CD4-positive, alpha-beta T cell (primary cell): ENCODE measurements at places on chromosomes 6 and 20.
A peak's percentile ranks its signal among the peaks of the same experiment; 100 is the strongest.

DNA sequence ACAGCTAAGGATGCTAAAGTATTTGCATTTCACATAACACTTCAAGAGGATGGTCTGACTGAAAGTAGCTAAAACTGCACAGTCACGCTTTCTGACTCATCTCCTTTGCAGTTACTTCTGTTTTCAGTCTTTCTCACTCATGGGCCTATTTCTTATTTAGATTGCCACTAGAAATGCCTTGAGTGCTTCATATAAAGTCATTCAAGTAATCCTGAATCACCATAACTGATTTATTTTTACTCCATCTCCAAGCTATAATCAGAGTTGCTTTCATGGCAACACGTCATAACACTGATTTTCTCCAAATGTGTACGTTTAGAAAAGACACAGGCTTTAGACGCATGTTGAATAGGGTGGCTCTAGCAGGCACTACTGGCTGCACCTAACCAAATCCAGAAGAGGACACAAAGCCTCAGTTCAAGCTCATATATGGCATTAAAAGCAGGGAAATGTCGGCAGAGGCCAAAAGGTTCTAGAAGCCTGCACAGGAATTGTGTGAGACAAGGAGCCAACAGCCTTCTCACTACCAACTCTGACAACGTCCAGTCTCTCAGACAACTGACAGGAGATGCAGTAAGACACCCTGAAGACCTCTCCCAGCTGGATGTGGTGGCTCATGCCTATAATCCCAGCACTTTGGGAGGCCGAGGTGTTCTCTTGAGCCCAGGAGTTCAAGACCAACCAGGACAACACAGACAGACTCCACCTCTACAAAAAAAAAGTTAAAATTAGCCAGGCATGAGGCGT lies 64.1 kb upstream of the BEND6 start:
- DNase-seq, result no peak

DNA sequence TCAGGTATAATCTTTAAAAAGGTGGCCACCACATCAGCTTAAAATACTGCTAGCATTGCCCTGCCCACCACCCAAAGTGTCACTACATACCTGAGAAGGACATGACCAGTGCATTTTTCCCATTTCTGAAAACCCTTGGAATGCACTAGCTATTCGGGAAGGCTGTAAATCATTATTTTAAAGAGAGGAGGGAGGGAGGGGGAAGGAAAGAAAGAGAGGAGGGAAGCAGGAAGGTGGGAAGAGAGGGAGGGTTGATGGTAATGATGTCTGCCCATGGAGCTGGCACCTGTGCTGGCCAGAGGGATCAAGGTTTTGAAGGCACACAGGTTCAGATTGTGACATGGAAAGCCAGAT lies 32.4 kb downstream of the VAPB start:
- no peak for DNase-seq

- DNase-seq, result peak; percentile 42
Observed at GRCh38 chr6:149233056-149233715, 84.3 kb upstream of the TAB2 start.

- peak; percentile 26 for DNase-seq
Observed at GRCh38 chr6:129671442-129672340, 38.3 kb downstream of the ARHGAP18 start.

DNA sequence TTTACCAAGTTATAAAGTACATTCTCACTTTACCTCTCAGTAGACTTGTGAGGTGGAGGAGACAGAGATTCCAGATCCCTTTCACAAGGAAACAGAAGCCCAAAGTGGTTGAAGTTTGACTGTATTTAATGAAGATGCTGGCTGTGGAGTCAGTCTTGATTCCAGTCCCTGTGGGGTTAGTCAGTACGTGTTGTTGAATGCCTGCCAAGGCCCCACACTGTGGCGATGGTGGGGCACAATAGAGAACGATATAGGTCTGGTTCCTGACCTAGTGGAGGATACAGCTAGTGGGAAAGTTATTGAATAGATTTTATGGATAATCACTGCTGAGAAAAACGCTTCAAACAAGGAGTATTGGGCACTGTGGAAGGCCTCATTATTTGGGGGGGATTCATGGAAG lies 71.4 kb downstream of the LRRC1 start:
- no peak for DNase-seq

GRCh38 chr6:108544606-108545005 lies 16.1 kb upstream of the FOXO3 start:
- DNase-seq, result no peak

GRCh38 chr6:76381612-76382011 lies 309.1 kb upstream of the IMPG1 start:
- DNase-seq, result no peak

GRCh38 chr6:85574932-85575598 lies 18.6 kb downstream of the SNX14 start:
- no peak for DNase-seq

DNA sequence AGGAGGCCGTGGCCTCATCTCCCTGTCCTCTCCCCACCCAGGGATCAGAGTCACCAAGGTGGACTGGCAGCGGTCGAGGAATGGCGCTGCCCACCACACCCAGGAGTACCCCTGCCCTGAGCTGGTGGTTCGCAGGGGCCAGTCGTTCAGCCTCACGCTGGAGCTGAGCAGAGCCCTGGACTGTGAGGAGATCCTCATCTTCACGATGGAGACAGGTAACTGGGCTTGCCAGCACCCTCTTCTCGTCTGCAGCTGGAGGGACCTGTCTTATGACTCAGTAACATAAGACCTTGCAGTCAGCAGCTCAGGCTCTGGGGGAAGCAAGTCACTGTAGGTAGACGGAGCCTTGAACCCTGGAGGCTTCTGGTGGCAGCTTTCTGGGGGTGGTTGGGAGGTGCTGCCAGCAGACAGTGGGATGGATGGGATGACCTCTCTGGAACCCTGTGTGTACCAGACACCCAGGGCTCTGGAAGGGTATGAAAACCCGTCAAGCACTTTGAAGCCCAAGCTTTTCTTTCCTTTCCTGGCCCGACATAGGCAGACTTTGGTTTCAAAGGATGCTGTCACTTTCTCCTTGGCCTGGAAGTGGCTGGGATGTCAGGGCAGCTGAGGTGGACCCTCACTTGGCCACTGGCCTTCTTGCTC lies 13.8 kb downstream of the TGM6 start:
- DNase-seq, result no peak

DNA sequence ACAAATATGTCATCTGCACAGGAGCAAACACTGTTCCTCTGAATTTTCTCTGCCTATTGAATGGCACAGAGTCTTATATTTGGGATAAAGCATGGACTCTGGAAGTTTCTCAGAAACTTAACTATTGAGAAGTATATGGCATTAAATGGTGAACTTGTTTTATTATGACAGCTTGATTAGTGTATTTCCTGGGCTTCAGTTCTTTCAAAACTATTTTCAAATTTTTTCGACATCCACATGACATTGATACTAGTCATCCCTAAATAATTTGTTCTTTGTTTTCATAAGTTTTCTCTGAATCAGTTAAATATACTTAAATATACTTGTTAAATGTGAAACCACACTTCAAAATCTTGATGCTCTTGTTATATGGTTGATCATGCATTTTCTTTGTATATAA lies 144.0 kb upstream of the TSHZ2 start:
- no peak for DNase-seq

DNA sequence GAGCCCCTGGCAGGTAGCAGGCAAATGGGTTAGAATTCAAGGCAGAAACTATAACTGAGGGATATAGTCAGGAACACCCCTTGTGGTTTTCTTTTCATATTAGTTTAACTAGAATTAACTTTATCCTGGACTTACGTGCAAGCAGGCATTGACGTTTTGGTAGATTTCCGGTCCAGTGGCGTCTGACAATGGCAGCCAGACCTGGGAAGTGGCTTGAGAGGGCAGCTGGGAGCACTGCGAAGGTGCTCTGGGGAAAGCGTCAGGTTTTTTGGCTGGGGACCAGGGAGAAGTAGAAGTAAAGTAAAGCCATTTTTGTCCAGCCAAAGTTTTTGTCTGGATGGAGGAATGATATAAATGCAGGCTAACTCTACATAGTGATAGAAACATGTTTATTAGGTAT lies 8.4 kb upstream of the ACSS1 start:
- no peak for DNase-seq

GRCh38 chr6:1347161-1347560 lies 35.3 kb downstream of the FOXQ1 start:
- DNase-seq, result no peak

GRCh38 chr6:86203044-86203443 lies 560.4 kb upstream of the SYNCRIP start:
- no peak for DNase-seq

DNA sequence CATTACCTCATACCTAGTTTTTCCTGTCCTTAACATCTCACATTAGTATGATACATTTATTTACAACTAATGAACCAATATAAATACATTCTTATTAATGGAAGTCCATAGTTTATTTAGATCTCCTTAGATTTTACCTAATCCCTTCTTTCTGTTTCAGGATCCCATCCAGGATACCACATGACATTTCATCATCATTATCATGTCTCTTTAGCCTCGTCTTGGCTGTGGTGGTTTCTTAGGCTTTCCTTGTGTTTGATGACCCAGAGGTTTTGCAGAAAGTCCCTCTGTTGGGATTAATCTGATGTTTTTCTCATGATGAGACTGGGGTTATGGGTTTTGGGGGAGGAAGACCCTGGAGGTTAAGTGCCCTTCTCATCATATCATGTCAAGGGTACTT lies 89.3 kb upstream of the IYD start:
- DNase-seq, result no peak

DNA sequence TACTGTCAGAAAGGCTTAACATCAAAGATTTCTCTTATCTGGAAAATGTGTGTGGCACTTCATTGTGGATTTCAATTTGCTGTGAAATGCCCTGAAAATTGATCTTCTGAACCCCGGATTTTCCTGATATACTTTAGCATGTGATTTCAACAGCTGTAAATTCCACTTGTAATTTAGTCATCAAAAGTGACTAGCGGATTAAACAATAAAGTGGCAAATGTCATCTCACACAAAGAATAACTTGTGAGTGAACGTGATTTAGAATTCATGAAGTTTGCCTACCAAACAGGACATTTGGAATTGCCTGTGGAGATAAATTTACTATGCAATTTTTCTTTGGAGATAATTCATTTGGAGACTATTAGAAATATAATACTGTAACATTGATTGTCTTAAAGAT lies 601.6 kb downstream of the COL12A1 start:
- DNase-seq, result no peak

GRCh38 chr6:30939473-30939872 lies 1.3 kb upstream of the MUCL3 start:
- no peak for DNase-seq

DNA sequence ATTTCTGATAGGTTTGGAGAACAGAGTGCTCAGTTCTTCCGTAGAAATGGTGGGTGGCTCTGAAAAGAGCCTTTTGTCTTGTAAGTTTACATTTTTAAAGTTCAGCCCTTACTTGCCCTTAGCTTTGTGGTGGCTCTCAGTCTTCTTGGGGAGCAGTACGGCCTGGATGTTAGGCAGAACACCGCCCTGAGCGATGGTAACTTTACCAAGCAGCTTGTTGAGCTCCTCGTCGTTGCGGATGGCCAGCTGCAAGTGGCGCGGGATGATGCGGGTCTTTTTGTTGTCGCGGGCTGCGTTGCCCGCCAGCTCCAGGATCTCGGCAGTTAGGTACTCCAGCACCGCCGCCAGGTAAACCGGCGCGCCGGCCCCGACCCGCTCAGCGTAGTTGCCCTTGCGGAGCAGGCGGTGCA lies 19.5 kb downstream of the OR2B2 start:
- no peak for DNase-seq

- DNase-seq, result no peak
Observed at GRCh38 chr6:127879685-127880084, 21.2 kb downstream of the THEMIS start.

GRCh38 chr6:152124429-152125074 lies 317.1 kb downstream of the ESR1 start:
- peak; percentile 38 for DNase-seq

DNA sequence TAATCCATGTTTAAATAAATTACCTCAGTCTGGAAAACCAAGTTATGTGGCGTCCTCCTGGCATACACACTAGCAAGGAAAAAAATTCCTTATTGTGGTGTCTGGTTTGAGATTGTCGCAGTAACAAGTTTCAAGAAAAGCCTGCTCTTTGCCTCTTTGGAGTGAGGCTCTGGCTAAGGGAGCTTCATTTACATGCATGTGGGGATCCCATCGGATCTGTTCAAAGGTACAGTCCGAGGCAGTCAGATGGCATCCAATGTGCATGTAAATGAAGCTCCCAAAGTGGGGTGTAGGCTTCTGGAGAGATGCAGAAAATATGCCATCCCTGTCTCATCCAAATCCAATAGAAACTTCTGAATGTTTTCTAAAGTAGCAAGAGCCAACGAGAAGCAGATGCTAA lies 199.5 kb upstream of the FBXL4 start:
- no peak for DNase-seq

GRCh38 chr6:40249935-40250334 lies 315.7 kb upstream of the MOCS1 start:
- no peak for DNase-seq

DNA sequence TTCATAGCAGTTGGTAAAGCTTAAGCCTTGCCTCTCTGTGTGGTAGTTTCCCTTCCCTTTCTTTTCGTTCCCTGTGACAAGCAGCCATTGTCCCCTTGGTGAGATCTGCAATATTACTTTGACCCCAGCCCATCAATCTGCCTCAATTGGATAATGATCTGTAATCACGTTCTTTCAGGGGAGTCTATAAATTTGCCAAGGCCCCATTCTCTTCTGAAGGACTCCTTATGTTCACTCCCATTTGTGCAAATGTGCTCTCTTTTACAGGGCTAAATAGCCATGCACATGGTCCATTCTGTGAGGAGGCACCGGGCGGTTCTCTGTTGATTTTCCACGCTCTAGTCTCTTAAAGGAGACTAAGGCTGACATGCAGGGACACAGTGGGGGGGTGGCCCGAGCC lies 660.4 kb upstream of the SLC35B3 start:
- no peak for DNase-seq

- no peak for DNase-seq
Observed at GRCh38 chr20:57663681-57664451, 43.6 kb upstream of the ZBP1 start.

DNA sequence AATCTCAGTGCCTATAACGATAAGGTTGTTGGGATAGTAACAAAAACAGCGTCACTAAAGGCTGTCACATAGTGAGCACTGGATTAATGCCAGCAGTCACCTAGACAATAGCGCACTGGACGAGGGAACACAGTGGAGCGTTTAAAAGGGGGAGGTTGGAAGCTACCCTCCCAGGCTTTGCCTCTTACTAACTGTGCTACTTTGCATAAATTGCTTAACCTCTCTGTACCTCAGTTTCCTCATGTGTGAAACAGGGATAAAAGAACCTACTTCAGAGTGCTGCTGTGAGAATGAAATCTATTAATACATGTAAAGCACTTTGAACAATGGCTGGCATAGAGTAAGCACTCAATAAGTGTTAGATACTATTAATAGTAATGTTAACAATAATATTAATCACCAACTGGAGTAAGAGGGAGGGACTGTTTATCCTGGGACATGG lies 10.5 kb downstream of the BCL2L1 start:
- no peak for DNase-seq
